Cortex of kidney (tissue), 1 donor: ENCODE measurements at places on chromosomes 7 and 10.

DNA sequence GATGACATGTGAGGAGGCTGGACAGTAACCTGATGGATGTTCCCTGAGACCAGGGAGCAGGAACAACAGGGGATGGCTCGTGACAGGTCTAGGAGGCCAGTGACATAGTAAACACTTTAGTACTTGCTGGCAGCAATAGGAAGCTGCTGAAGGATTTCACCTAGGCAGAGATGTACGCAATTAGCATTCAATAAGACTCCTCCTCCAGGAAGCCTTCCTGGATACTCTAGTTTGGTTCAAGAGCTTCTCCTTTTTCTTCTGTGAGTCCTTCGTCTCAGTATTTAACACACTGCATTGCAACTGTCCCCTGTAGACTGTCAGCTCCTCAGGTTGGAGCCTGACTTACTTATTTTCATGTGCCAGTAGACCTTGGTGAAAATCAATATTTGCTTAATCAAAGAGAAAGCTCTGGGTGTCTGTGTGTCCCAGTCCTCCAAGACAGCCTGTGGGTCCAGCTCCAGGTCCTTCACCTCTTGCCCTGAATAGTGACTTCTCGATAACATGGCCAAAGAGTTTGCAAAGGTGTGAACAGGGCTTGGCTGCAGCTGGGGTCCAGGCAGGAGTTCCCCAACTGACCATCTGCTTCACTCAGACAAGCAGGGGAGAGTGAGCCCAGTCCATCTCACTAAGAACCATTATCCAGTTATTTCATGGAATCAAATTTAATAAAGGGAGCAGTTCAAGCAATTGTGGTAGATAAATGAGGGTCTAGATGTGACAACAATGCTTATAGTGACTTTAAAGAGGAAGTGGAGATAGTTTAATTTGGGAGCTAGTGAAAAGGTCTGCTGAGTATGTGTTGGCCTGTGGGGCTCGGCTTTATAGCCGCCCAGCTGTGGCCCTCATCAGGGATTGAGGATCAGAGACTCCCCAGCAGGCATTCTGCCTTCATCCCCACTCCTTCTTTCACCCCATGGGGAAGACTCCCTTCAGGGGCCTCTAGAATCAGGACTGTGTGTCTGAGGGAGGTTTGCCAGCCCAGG lies 9.4 kb downstream of the TMEM273 start:
- DNase-seq, result no peak

DNA sequence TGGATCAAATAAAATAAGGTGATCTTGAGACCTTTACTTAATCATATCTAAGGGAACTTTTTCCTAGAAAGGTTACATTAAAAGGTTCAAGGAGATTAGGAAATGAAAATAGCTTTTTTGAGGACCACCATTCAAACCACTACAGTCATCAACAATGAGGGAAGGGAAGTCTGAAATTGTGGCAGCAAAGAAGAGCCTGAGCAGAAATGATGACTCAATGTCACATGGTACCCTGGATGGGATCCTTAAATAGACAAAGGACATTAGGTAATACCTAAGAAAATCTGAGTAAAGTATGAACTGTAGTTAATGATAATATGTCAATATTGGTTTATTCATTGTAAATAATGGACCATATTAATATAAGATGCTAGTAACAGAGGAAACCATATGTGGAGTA lies 236.0 kb downstream of the SEMA3D start:
- DNase-seq, result no peak

GRCh38 chr10:124918906-124919305 lies 23.0 kb upstream of the ZRANB1 start:
- no peak for DNase-seq

DNA sequence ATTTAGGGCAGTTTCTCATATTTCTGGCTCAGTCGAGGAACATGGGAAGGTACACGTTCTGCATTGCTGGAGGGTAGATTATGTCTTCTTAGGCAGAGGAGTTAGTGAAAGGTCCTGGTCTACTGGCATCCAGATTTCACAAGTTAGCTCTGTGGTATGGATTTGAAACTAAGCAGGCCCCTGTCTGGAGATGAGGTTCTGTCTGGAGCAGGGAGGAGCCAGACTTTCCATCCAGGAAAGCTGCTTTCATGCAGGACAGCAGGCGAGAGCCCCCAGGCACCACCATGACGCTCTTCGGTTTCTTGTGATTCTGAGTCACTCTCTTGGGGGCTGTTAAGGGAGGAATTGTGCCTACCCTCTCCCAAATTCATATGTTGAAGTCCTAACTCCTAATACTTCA lies 184.3 kb downstream of the KIAA1217 start:
- no peak for DNase-seq

GRCh38 chr10:69218831-69219230 lies 1.3 kb upstream of the HKDC1 start:
- no peak for DNase-seq

DNA sequence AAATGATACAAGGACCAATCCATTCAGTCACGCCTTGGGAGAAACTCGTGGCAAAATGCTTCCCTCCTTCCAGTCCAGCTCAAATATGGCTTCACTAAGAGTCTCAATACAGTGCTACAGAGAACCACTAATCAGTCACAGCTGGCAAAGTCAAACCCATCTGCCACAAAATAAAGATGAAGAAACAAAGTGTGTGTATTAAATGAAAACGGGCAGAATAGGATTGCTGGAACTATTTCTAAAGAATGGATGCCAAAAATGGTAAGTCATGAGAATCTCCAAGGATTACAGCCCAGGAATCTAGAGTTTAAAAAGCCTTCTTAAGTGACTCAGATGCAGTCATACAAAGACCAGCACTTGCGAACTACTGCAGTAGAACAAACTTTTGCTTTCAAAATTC lies 61.9 kb downstream of the CACUL1 start:
- DNase-seq, result no peak

DNA sequence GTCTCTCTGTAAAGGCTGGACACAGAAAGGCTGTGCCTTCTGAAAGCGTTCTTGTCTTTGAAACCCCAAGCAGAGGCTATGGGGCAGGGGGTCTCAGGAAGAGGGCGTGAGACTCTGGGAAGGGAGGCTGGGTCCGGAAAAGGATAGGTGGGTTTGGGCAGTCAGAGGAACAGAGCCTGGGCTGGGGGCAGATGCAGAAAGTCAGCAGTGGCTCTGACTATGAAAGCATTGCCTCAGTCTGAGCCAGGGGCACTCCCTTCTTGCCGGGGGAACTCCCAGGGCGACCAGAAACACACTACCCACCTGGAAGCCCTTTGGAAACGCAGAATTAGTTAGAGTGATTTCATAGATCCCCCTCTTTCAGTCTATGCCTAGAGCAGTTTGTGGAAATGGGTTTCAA lies 72.0 kb downstream of the VWA2 start:
- no peak for DNase-seq
